IMR-90 (cell line): ENCODE measurements at places on chromosomes 7 and 10. TPM values are rescaled to one million over a fixed set of nuclear protein-coding genes. Genes with fewer than 3 reads are reported as not detected.

GRCh38 chr10:82267014-82267413 lies 392.0 kb downstream of the NRG3 start:
- DNase-seq = no peak

DNA sequence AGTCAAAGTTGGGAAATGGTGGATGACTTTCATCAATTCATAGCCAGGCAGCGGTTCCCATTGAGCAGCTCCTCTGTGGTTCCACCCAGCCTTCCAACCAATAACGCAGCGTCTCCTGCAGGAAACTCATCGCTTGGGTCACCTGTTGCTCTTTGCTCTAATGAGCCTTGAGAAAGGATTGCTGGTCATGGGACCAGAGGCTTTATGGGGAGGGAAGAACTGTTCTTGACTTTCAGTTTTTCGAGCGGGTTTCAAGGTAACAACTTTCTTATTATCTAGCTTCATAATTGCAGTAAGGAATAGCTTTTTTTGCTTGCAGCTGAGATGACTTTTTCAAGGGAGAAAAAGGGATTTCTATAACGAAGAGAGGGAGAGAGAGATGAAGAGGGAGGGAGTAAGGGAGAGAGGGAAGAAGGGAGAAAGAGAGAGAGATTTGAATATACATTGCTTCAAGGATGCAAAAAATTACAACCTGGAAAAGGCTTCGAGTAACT lies 405 bp upstream of the ENTPD1 start:
- no peak for DNase-seq

DNA sequence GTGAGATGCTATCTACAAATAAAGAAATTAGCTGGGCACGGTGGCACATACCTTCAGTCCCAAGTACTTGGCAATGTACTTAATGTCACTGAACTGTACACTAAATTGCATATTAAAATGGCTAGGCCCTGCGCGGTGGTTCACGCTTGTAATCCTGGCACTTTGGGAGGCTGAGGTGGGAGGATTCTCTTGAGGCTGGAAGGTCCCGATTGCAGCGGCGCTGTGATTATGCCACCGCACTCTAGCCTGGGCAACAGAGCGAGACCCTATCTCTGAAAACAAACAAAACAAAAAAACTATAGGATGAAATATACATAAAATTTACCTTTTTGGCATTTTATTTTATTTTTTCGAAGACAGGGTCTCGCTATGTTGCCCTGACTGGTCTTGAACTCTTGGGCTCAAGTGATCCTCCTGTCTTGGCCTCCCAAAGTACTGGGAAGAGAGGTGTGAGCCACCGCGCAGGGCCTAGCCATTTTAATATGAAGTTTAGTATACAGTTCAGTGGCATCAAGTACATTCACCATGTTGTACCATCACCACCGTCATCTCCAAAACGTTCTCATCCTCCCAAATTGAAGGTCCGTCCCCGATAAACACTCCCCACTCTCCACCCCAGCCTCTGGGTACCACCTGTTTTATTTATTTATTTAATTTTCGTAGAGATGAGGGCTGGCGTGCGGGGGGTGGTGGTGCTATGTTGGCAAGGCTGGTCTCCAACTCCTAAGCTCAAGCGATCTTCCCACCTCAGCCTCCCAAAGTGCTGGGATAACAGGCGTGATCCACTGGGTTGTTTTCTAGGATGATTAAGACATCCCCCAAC lies 1.3 kb upstream of the EIF3B start:
- no peak for DNase-seq

DNA sequence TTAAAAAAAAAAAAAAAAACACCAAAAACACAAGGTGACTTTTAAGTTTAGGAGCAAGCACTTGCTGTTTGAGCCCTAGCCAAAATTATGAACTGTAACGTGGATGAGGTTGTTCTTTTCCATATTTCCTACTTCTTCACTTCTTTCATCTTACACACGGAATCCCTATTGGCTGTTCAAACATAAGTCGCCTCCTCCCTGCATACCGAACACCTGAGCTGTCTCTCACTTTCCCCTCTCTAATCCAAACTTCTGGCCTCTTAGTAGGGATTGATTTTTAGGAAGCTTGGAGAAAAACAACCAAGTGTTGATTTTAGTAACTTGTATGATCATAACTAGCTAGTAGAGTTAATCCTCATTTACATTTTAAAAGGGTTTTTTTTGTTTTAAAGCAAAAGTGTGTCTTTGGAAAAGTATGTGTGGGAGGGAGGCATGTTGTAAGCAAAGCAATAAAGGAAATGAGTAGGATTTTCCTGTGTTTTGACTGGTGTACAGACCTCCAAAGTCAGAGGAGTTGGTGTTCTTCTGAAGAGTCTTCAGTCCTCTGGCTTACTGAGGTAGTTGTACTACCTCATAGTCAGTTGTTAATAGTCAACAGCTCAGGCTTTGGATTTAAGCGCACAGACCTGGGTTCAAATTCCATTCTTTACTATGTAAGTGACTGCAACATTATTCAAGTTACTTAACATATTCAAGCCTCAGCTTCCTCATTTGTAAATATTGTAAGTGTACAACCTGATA lies 39.3 kb downstream of the RABGEF1 start:
- peak; percentile 56 for DNase-seq

- DNase-seq = no peak
Measured at GRCh38 chr7:46672861-46673260, 751.8 kb upstream of the IGFBP3 start.

GIMAP1 gene
- total RNA-seq = not detected in 2 replicates

DNAH11 gene
- under 0.01 TPM in 1 of 2 replicates, not detected in the other for total RNA-seq

- DNase-seq = peak; percentile 23
Measured at GRCh38 chr7:80411621-80412020, 100.2 kb downstream of the GNAT3 start.

DNA sequence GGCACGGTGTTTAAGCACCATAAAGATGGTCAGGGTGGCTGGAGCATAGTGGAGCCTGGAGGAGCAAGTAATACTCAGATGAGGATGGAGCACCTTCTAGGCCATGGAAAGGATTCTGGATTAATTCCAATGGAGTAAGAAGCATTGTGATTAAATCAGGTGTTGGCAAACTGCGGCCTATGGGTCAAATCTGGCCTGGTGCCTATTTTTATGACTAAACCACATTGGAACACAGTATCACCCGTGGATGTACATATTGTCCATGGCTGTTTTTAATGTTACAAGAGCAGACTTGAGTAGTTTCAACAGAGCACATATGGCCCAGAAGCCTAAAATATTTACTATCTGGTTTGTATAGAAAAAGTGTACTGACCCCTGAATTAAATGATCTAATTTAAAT lies 49.9 kb upstream of the TMEM248 start:
- DNase-seq = no peak

DNA sequence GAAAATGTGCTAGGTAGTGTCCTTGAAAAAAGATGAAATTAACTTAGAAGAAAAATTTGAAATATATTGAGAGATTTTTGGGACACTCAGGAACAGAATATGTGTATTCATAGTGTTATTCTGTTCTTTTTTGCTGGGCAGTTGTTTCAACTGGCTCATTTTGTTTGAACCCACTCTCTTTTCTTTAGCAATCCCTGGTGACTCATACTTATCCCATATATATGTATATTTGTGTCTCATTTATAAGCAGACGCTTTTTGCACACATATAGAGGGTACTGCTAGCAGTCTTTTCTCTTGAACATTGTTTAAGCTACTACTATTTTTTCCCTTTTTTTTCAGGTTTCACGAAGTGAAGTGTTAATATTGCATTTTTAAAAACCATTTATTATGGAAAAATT lies 1.9 kb downstream of the EXOC6 start:
- DNase-seq = peak; percentile 65

ECHDC3 gene
- 2.8 and 4.3 TPM in 2 replicates for total RNA-seq

DNA sequence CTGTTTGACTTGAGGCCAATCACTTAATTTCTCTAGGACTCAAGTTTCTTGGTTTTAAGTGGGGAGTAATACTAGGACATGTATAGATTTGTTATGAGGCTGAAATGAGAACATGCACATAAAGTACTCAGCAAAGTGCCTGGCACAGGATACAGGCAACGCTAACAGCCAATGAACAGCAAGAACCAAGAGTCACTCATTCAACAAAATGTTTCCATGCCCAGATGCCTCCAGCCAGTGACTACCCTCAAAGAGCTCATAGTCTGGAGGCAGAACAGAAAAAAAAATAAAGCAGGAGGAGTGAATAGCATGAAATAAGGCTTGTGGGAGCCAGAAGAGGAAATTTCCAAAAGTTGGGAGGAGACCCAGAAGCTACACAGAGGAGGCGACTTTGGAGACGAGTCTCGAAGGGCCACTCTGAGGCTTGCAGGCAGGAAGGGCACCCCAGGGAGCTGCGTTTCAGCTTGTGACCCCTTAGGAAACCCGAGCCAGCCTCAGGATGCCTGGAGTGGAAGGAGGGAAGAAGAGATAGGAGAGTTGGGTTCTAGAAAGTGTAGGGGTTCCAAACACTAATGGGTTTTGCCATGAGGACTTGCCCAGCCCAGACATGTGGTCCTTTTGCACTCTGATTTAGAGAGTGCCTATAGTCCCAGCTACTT lies 70.0 kb downstream of the CXCL12 start:
- no peak for DNase-seq

GRCh38 chr7:30206491-30206890 lies 71.7 kb downstream of the MTURN start:
- DNase-seq = peak; percentile 13

GRCh38 chr10:96287392-96288105 lies 16.2 kb upstream of the BLNK start:
- no peak for DNase-seq

DNA sequence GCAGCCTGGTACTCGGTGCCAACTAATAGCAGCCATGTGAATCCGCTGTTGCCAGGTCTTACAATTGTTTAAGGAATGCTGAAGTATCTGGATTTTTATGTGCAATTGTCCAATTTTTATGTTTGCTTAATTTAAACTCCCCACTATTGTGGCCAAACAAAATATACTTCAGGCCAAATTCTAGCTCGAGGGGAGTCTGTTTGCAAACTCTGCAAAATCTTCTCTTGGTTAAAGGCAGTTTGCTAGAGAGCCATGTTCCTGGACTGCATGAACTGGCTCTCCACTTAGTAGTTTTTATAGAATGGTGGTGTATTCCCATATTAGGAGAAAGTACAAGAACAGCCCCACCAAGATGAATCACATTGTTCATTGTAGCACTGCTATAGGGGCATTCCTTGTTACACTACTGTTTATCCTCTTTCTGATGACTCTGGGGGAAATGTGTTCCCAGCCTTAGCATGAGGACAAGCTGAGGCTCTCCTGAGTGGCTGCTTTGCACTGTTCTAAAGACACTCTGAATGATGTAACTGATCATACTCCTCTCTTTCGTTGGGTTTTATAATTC lies 178.0 kb upstream of the GLI3 start:
- DNase-seq = no peak

GLRX3 gene
- 78.7 and 96.7 TPM in 2 replicates for total RNA-seq

NPY4R2 gene
- 0.28 and 0.36 TPM in 2 replicates for total RNA-seq

DNA sequence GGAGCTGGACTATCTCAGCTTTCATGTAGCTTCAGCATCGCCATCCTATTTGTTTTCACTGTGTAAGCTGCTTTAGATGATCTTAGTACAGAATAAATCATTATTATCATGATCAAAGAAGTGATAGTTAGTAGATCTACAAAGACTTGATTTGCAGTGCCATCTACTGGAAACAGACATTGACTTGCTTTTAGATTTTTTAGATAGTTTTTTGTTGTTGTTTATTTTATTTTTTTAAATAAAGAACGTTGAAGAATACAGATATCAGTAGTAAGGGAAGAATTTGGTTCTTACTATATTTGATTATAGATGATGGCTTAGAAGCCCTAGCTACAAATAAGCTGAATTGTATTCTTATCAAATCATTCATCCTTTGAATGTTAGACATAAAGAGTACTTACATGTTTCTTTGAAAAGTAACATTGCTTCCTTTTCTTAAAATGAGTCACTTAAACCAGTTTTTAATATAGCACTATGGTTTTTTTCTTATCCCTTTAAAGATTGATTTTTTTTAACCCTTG lies 6.3 kb upstream of the SFMBT2 start:
- peak; percentile 64 for DNase-seq

- DNase-seq = no peak
Measured at GRCh38 chr10:83983578-83984255, 155.6 kb upstream of the GHITM start.

DNA sequence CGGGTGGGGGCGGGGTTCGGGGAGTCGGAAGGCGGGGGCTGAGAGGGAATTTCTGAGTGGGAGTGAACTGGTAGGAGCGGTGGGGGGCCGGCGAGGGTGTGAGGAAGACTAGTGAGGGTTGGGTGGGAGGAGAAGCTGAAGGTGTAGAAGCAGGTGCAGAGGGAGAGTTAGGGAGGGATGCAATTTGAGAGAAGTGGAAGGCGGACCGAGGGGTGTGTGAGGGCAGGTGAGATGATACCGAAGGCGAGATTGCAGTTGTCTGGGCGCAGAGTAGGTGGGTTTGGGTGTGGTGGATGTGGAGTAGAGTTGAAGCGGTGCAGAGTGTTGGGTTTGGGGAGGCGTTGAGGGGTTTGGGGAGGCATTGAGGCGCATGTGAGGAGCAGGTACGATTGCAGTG lies 643 bp downstream of the KAT6B start:
- no peak for DNase-seq

- DNase-seq = no peak
Measured at GRCh38 chr10:133060466-133060865, 27.3 kb upstream of the ADGRA1 start.
